ENCODE measurements at places on chromosomes 6 and 20.

- no peak for DNase-seq
These were observed 126.1 kb downstream of the LRRC1 start for GRCh38 chr6:53920881-53921280.

GRCh38 chr6:132764370-132764769 is 6.7 kb upstream of the VNN2 start:
- peak; percentile 62 for DNase-seq

- DNase-seq = no peak
These were observed 132.5 kb downstream of the TBC1D7 start for GRCh38 chr6:13195803-13196202.

DNA sequence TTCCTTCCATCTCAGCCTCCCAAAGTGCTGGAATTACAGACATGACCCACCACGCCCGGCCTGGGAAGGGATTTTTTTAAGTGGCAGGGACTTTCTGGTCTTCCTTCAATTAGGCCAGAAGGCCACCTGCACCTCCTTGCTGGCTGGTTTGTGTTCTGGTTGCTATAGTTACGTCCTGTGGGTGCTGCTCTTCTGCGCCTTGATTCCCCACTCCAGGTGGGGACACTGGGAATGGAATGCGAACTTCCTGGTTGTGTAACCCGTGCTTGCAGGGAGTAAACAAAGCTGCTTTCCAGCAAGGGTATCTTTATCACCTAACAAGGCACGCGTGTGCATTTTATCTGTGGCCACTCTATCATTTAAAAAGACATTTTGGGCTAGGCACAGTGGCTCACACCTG is 117.7 kb downstream of the PLEKHG1 start:
- DNase-seq = no peak

DNA sequence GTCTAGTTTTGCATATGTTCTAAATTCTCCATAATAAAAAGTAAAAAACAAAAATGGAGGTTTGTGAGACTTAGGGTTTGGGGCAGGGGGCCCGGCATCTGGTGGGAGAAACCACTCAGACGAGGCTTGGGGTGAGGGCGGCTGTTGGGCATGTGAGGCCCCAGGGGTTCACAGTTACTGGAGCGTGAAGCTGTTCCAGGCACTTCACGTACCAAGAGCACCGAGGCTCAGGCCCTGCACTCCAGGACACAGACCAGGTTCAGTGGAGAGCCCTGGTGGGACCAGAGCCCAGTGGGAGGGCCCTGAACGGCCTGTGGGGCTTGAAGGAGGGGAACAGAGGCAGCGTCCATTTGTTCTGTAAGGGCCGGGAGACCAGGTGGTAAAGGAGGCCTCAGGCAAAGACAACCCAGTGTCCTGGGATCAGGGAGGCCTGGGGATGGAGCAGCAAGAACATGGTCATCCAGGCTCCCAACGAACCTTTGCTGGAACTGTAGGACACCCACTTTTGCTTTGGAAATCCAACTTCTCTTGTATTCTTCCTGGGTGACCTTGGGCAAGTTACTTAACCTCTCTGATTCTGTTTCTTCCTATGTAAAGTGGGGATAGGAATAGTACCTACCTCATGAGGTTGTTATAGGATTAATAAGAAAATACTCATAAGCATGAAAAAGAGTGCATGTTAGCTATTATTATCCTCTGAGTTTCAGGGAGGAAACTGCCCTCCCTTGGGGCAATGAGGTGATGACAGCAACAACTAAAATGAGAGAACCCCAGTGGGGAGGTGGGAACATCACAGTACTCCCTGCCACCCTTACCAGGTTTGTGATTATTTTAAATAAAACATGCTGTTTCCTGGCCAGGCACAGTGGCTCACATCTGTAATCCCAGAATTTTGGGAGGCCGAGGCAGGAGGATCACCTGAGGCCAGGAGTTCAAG is 1.1 kb upstream of the FGD2 start:
- no peak for DNase-seq

GRCh38 chr6:116329156-116329555 is 41.6 kb upstream of the DSE start:
- no peak for DNase-seq

- DNase-seq = peak; percentile 31
These were observed 107.6 kb downstream of the THBS2 start for GRCh38 chr6:169145991-169146501.

GRCh38 chr6:131136021-131136786 is 937 bp downstream of the AKAP7 start:
- peak; percentile 94 for DNase-seq

- peak; percentile 55 for DNase-seq
These were observed 44.8 kb upstream of the CTAGE9 start for GRCh38 chr6:131755597-131755996.

DNA sequence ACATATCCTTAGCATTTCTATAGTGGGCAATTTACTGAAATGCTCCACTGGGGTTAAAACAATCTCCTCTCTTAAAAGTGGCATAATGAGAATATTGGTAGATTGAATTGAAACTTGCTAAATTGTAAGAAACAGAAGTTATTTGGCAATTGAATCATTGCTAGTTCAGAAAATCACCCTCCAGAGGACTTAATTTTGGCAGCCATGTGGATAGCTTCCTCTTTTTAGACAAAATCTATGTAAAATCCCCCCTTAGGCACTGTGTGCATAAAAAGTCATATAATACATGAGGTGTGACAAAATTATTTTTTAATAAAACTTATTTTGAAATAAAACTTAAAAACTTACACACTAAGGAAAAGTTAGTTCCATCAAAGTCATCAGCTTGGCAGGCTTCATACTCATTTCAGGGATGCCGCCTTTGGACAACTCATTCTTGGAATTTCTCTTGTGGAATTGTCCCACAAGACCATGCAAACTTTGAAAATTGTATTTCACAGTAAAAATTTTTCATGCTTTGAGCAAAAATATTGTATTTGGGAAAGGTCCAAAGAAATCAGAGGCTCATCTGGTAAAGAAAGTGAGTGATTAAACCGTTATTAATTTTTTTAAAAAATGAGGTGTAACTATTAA is 473.0 kb downstream of the BCKDHB start:
- no peak for DNase-seq

GRCh38 chr6:12836009-12836408 is 119.4 kb downstream of the PHACTR1 start:
- no peak for DNase-seq

DNA sequence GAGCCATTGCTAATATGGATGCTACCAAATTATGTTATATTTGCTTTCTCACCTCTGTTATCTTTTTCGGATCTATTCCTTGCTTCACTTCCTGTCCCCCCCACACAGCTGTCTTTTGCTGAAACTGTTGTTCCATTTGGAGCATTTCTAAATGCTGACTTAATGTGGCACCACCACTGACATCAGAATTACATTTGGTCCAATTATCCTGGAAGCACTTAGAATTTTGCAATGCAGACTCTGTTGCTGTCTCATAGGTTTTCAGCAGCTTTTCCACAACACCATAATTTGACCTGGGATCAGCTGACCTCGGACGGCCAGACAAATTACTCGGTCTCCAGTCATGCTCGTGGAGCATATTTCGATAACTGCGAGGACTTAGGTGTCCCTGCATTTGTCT is 12.8 kb downstream of the KIAA0408 start:
- no peak for DNase-seq

- DNase-seq = no peak
These were observed 64.9 kb downstream of the SYCP2L start for GRCh38 chr6:10951675-10952282.

GRCh38 chr6:108946695-108947094 is 98.5 kb downstream of the ARMC2 start:
- DNase-seq = peak; percentile 32

- DNase-seq = peak; percentile 68
These were observed 43.2 kb downstream of the NCOA3 start for GRCh38 chr20:47544852-47545251.

DNA sequence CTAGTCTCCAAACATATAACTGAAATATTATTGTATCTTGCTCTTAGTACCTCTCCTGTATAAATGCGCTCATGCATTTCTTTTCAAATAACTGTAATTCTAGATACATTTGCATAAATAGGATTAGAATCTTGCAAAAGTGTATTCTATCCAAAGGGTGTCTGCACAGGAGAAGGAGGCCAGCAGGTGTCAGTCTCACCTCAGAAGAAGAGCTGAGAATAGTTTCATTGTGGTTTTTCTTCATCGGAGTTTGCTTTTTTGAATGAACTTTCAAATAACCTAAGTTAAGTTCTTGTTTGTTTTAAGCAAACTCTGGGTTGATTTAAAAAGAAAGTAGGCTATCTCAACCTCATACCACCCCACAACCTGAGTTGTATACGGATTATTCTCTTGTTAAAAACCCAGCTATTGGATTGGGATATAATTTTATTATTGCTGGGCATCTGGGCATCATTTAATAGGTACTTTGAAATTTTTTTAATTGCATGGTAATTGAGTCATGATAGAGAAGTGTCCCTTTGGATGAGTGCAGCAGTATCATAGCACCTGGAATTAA is 125.0 kb upstream of the MLIP start:
- no peak for DNase-seq

GRCh38 chr20:58722877-58723627 is 30.5 kb downstream of the NPEPL1 start:
- no peak for DNase-seq

- no peak for DNase-seq
These were observed 96.7 kb upstream of the FAM184A start for GRCh38 chr6:119174879-119175817.

GRCh38 chr6:37919417-37920157 is 100.1 kb downstream of the ZFAND3 start:
- peak; percentile 39 for DNase-seq

GRCh38 chr20:6122111-6122872 is 538 bp downstream of the FERMT1 start:
- DNase-seq = no peak

DNA sequence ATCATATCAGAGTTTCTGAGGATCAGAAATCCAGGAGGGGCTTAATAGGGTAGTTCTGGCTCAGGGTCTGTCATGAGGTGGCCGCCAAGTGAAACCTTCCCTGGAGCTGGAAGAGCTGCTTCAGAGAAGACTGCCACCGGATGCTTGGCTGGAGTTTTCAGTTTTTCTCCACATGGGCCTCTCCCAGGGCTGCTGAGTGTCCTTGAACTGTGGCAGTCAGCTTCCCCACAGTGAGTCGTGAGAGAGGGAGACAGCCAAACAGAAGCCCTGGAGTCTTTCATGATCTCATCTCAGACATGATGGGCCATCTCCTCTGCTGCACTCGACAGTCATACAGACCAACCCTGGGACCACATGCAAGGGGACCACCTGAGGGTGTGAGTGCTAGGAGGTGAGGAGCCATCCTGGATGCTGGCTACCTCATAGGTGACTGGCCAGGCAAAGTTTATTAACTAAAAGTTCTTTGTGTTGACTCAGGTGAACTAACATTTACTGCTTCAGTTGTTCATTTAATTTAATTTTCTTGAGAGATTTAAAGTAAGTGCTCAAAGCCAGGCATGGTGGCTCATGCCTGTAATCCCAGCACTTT is 71.5 kb downstream of the SHLD1 start:
- peak; percentile 45 for DNase-seq

DNA sequence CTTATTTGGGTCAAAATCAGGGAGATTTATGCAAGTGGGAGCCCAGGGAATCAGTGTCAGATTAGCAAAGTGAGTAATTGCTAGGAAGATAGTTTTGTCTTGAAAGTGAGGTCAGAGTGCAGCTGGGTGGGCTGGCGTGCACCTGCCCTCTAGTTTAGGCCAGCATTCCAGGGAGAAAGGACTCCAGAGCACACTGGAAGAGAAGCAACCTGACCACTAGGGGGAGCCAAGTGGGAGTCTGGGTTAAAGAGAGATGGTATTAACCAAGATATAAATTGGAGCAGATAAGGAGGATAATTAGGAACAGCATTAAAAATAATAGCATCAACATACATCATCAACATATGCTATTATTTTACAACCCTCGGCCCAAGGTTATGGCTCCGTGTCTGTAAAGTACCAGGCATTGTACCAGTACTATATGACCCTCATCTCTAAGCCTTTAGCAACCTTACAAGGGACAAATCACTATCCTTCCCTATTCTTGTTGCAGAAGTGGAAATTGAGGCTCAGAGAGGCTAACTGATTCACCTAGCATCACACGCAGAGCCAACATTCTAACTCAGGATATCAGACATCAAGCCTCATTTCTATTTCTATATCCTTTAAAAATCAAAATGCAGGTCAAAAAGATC is 57.8 kb downstream of the SLC2A10 start:
- peak; percentile 90 for DNase-seq

DNA sequence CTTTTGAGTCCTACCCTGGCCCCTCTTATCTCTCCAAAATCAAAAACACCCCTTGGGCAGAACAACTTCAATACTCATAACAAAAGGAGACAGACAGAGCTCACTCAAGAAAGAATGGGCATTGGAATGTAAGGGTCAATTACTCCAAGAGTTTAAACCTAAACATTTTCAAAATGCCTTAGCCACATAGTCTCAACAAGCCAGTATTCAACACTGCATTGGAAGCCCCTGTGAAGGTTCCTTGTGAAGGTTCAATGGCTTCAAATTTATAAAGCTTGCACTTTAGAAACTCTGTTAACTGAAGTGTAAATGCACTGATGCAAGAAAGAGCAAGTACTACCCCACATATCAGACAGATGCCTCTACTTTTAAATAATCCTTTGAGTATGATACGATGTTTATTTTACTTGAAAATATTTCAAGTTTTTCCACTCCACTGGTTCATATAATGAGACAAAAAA is 139.1 kb upstream of the LAMP5 start:
- DNase-seq = no peak

DNA sequence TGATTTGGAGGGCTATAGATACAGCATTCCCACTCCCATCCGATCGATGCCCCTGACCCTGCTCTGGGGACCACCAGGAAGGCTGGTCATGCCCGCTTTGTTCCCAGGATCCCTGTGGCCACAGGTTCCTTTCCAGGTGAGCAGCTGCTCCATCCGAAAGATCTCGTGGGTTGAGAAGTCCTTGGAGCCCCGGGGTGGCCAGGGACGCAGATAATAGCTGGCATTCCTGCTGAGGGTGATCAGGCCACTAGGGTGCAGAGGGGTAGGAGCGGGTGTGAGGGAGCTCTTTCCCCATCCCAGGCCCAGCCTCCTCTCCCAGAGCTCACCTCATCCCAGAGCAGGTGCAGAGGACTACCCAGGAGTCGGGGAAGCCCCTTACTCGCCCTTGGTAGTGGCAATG is 7.4 kb downstream of the ADAM33 start:
- peak; percentile 56 for DNase-seq

- DNase-seq = no peak
These were observed 274.9 kb downstream of the UTRN start for GRCh38 chr6:144559865-144560593.

DNA sequence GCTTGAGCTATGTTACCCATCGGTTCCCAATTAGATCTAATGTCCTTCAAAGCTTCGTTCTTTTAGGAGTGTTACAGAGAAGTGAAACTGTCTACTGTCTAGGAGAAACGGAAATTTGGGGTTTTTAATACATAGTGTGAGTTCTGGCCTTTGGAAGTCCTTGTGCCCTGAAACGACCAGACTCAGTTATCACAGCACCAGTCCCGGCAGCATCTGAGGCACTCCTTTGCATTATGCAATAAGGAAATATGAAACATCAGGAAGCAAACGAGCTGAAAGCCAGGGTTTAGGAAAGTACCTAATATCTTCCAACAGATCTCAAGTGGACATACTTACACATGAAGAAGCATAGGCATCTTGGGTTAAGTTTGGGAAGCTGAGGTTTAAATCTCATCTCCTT is 61.8 kb upstream of the ADGRF1 start:
- no peak for DNase-seq
